ENCODE measurements at places on chromosomes 2 and 18.

- DNase-seq = no peak
Measured at GRCh38 chr2:120669121-120669952, 66.3 kb upstream of the GLI2 start.

GRCh38 chr2:55482186-55482884, 37.2 kb upstream of the CFAP36 start:
- no peak for DNase-seq

DNA sequence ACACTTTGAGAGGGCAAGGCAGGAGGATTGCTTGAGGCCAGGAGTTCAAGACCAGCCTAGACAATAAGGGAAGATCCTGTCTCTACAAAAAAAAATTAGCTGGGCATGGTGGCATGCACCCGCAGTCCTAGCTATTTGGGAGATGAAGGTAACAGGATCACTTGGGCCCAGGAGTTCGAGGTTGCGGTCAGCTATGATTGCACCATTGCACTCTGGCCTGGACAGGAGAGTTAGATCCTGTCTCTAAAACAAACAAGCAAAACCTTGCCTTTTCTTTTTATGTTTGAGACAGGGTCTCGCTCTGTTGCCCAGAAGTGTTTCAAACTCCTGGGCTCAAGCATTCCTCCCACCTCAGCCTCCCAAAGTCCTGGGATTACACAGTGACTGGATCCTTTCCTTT, 14.5 kb upstream of the THADA start:
- no peak for DNase-seq

- no peak for DNase-seq
Measured at GRCh38 chr2:143132355-143132754, 3.1 kb downstream of the ARHGAP15 start.
